ENCODE measurements at places on chromosomes 2 and 18. TPM values are rescaled to one million over a fixed set of nuclear protein-coding genes. Genes with fewer than 3 reads are reported as not detected.

Gene RFTN2
- total RNA-seq = not detected

Gene CAB39
- 56.4 TPM for total RNA-seq

Gene LOXHD1
- total RNA-seq = not detected

Gene SIX3
- total RNA-seq = 0.57 TPM

Gene TUBA4B
- total RNA-seq = 0.56 TPM

Gene SGPP2
- total RNA-seq = 0.16 TPM

Gene SRD5A2
- not detected for total RNA-seq

Gene IL36RN
- 0.06 TPM for total RNA-seq

Gene CD302
- total RNA-seq = 2.3 TPM

Gene SLC9A4
- not detected for total RNA-seq

Gene FOSL2
- 44.6 TPM for total RNA-seq

Gene HPCAL1
- 127 TPM for total RNA-seq

Gene CAPN13
- 0.15 TPM for total RNA-seq

Gene RNF25
- 43.9 TPM for total RNA-seq

Gene FEV
- total RNA-seq = not detected

Gene POTEC
- not detected for total RNA-seq

Gene SCYGR8
- total RNA-seq = not detected

Gene UGT1A4
- not detected for total RNA-seq

Gene PKDCC
- 30.5 TPM for total RNA-seq

Gene SMC6
- total RNA-seq = 23.1 TPM

Gene RAB27B
- total RNA-seq = 20.1 TPM

Gene NOSTRIN
- total RNA-seq = 1.6 TPM

Gene ARHGAP25
- total RNA-seq = 0.22 TPM

Gene CROCC2
- total RNA-seq = not detected

Gene TDRD15
- not detected for total RNA-seq

Gene MDH1B
- total RNA-seq = 1.6 TPM

Gene NRP2
- total RNA-seq = 172 TPM

Gene CTAGE1
- not detected for total RNA-seq

Gene PDCD1
- not detected for total RNA-seq

Gene GREB1
- total RNA-seq = 2.8 TPM

Gene ABCB11
- total RNA-seq = not detected

Gene UGT1A1
- total RNA-seq = 0.71 TPM

Gene SLC35G4
- total RNA-seq = not detected

Gene VWC2L
- not detected for total RNA-seq

Gene PROKR1
- total RNA-seq = not detected

Gene FBXO48
- total RNA-seq = 0.65 TPM

Gene EML6
- 1.2 TPM for total RNA-seq

Measured in A549 treated with CpdA at 1 μM for 4 hours (cell line).